ENCODE measurements at places on chromosomes 6 and 20. TPM values are rescaled to one million over a fixed set of nuclear protein-coding genes. Genes with fewer than 3 reads are reported as not detected.

DNA sequence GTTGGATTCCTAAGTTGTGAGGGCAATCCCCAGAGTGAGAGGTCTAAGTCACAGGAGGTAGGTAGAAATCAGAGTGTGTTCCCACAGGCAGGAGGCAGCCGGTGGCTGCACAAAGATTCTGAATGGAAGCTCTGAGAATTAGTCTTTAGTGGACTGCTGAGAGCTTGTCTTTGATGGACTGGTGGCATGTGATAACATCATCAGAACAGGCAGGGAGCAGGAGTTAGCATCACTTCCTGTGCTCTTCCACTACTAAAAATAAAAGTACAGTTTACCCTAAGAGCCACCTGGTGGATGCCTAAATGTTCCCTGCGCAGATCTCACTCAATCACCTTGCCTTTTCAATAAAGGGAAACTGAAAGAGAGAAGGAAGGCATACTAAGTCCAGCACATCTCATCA is 294.6 kb upstream of the POU3F2 start:
- DNase-seq, result no peak

DNA sequence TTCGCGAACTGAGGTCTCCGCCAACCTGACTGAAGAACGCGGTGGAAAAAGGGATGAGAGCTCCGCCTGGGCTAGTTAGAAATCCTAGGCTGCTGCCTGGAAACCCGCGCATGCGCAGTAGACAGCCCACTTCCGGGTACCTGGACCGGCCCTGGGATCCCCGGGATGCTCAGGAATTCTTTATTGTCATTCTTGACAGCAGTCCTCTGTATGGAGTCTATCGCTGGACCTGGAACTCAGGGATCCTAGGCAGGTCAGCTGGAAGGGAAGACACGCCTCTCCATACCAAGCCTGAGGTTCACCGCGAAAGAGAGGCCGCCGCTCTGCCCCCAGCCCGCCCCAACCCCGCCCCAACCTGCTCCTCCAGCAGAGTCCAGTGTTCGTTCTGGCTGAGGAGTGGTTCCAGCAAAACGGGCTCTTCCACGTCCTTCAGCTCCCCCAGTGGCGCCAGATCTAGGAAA is 1379.2 kb upstream of the DEFB115 start:
- no peak for DNase-seq

DNA sequence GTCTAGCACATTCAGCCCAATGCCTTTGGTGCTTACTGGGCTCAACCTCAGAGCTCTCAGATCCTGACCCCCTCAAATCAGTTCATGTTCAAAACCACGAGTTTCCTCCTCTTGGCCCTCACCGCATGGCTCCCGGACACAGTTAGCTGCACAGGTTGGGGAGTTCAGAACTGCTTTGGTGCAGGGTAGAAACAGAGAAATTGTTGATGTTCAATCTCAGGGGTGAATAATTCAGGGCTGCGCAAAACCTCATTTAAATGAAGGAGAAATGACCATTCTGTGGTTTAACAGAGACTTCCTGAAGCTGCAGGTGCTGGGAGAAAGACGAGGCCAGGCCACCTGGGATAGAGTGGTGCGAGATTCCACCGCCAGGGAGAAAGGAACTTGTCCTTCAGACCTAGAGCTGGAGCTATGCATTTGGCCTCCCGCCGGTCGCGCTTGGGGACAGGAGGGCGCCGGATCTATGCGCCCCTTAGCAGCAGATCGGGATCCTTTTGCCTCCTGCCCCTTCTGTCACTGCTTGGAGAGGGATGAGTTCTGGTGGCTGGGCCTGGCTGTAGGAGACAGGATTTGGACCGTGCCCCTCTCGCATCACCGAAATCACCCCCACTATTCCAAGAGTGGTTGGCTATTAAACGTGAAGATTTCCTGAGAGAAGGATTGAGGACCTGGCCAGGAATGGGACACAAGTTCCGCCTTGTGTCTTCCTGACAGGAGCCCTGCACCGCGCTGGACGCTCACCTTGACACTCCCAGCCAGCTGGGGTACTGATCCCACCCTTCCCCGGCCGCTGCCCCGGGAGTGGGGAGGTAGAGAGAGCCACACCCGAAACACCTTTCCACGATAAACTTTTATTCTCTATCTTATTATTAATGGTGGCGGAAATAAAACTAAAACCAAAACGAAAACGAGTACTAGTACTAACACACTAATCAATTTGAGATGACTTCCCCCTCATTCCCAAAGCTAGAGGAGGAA is 767 bp upstream of the PAX1 start:
- DNase-seq, result peak; percentile 73

DNA sequence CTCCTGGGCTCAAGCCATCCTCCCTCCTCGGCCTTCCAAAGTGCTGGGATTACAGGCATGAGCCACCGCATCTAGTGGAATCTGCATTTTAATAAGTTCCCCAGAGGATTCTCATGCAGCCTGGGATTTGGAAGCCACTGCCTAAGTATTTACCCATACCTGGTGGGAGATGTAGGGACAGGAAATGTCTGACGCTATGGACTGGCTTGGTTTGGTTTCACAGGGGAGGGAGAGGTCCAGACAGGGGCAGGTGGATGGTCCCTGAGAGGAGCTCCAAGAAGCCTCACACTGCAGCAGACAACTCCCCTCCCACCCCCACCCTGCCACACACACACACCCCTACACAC is 4.4 kb downstream of the VSTM2L start:
- no peak for DNase-seq

GRCh38 chr6:79469376-79470246 is 67.6 kb downstream of the LCA5 start:
- DNase-seq, result no peak

- no peak for DNase-seq
Observed at GRCh38 chr6:42140032-42140431, 2.4 kb downstream of the C6orf132 start.

DNA sequence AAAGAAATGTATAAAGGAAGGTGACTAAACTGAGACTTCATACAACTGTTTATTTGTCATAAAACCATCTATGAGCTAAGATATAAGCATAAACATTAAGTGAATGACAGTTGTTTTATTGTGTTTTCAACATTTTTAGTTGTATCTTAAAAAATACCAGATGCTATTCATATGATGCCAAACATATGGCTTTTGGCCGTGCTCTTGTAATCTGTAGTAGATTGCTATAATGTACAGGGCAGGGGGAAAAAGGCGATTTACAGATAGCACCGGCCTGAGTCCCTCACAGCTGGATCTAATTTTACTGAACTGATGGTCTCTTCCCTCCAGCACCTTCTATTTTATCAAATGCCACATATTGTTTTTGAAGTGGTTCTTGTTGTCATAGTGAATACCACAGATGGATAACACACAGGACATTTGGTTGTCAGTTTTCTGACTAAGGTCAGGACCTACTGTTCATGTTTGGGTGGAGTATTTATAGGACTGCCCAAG is 48.2 kb downstream of the CENPW start:
- DNase-seq, result no peak

DNA sequence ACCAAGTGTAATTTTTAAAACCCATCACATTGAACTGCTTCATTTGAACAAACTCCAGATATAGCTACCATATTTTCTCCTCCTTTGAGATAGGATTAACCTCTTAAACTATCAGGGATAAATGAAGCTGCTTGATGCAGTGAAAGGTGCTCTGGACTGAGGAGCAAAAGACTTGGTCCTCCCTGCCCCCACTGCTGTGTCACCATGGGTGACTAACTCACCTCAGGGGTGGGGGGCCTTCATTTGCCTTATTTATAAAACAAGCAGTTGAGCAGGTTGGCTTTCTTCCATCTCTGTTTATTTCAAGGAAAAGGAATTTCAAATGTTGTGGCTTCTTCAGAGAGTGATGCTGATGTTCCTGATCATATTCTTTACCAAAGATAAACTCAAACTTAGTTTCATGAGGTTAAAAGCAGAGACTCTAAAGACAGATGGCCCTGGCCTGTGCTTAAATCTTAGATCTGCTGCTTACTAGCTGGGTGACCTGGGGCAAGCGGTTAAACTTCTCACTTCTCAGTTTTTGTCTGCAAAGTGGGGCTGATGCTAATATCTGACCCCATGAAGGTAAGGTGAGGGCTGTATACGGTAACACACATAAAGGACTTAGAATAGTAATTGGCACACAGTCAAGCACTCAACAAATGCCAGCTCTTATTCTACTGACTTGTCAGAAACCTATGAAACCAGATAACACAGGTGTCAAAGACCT is 50.5 kb downstream of the FHL5 start:
- no peak for DNase-seq

DNA sequence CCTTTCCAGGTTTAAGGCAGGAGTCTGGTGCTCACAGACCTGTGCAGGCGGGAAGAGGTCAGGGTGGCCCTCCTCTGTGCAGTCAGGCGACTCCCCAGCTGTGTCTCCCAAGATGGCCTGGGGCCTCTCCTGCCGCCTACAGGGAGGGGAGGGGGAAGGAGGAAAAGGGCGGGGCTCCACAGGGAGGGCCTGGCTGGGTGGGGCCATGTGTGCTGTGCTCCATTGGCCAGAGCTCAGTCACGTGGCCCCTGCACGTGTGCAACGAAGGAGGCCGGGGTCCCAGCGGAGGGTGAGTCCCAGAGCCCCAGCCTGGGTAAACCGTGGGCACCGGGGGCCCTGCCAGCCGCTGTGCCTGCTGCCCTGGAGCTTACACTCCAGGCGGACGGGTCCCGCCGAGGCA is 211.6 kb downstream of the ZDHHC14 start:
- no peak for DNase-seq

GRCh38 chr6:120826253-120826652 is 508.0 kb downstream of the TBC1D32 start:
- DNase-seq, result peak; percentile 43

DNA sequence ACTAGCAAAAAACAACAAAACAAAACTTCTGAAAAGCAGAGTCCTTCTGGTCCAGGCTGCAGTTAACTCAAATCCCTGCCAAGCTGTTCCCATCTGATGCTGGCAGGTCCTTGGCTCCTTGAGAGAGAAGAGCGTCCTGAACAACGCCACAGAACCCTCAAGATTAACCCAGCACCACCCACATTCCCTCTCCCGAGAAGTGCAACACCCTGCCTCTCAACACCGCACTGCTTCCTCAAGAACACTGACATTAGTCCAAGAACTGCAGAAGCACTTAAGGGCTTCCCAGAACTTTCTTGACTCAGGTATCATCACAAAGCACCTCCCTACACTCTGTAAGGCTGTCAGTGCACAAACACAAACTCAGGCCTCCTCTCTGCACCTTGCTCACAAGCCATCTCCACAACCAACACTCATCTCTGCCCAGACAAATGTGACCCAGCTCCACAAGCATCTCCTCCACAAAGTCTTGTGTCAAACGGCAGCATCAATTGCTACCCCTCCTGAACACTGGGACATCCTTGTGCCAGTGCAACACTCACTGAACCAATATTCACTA is 7.5 kb downstream of the MRPL14 start:
- DNase-seq, result no peak

- DNase-seq, result no peak
Observed at GRCh38 chr6:3291987-3292386, 33.2 kb downstream of the PSMG4 start.

DNA sequence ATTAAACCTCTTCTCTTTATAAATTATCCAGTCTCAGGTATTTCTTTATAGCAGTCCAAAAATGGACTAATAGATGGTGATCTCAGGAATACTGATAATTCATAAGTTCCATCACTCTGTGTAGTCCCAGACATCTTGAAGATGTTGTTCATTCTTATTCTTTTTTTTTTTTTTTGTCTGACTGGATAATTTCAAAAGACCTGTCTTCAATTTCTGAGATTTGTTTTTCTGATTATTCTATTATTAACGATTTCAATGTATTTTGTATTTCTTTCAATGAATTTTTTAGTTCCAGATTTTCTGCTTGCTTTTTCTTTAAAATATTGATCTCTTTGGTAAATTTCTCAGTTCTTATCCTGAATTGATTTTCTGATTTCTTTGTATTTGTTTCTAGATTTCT is 29.7 kb upstream of the ZNF337 start:
- DNase-seq, result no peak

DNA sequence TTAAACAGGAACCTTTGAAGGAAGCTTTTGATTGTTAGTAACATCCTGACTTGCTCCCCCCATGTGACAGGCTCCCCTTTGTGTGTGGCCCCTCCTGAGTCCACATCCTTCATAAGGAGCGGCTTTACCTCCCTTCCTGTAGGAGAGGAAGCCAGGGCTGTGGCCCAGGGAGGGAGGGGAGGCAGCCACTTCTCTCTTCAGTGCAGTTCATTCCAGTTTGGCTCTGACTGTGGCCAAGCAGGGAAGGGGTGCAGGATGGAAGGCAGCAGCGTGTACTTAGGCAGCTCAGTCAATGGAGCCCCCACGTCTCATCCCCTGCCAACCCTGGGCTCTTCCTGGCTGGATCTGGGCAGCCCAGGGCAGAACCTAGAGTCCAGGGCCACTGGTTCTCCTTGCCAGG is 295.2 kb downstream of the QKI start:
- no peak for DNase-seq

DNA sequence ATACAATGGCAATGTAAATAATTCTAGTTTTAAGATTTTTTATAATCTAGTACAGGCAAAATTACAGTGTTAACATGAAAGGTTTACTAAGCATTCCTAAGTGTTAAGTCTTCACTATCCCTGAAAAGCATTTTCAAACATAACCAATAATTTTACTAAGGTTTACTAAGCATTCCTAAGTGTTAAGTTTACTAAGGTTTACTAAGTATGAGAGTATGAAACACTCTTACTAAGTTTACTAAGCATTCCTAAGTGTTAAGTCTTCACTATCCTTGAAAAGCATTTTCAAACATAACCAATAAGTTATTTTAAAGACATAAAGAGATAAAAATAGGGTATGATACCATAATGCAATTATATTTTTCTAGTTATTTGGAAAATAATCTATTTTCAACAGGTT is 82.6 kb downstream of the PRSS35 start:
- DNase-seq, result no peak

GRCh38 chr6:26367114-26367513 is 2.1 kb downstream of the BTN3A2 start:
- no peak for DNase-seq

DNA sequence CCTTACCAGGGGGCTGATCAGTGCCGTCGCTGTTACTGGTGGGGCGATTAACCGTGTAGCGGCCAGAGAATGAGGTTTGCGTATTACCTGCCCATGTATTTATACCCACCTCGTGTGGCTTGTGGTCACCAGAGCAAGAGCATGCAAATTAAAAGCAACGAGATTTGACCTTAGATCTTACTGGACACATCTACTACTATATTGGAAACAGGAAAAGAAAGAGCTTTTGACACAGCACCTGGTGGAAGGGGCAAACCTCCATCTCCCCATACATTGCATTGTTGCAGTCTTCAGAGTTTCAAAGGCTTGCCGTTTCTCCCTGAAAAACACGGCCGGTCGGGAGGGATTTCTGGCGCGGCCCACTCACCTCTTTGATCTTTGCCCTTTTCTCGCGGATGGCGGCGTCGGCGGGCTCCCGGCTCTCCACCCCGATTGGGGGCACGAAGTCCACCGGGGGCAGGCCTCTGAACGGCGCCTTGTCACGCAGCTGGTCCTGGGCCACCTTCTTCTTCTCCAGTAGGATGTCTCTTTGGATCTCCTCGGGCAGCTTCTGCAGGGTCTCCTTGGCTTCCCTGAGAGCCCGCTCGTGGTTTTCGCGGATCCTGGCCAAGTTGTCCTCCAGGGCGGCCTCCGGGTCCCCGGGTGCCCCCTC is 1.3 kb downstream of the MAN1A1 start:
- DNase-seq, result peak; percentile 47

Gene PRIM2
- 43.0 TPM for total RNA-seq

Gene ZNF334
- 17.2 TPM for total RNA-seq

Gene CSNK2B
- 178 TPM for total RNA-seq

Gene STMN3
- 54.0 TPM for total RNA-seq

Gene RNASET2
- 28.2 TPM for total RNA-seq

Gene ANGPT4
- total RNA-seq, result 0.07 TPM

Gene SPATA2
- total RNA-seq, result 9.6 TPM

Gene TPD52L2
- total RNA-seq, result 98.4 TPM

Gene ATP9A
- total RNA-seq, result 11.5 TPM

Gene PAX1
- not detected for total RNA-seq

Gene TP53INP2
- total RNA-seq, result 8.0 TPM

Gene EPHA7
- total RNA-seq, result 9.4 TPM

Gene GHRH
- 0.68 TPM for total RNA-seq

Data from H9 (cell line).